PC-3 (cell line): ENCODE measurements at places on chromosomes 5 and 9. TPM values are rescaled to one million over a fixed set of nuclear protein-coding genes. Genes with fewer than 3 reads are reported as not detected.

The PMPCA gene
- total RNA-seq: 44.3 and 54.9 TPM in 2 replicates

The AQP7 gene
- not detected in 2 replicates for total RNA-seq

The KIF4B gene
- total RNA-seq: not detected in 2 replicates

The SPATA31A3 gene
- total RNA-seq: not detected in 2 replicates

The FAM120AOS gene
- 37.6 and 39.8 TPM in 2 replicates for total RNA-seq

GRCh38 chr5:44809956-44810420, 1.2 kb downstream of the MRPS30 start:
- peaks cover 29% of the 10 kb centered on the region for H3K4me1 ChIP-seq
- no peak for DNase-seq
- no peaks in the 10 kb centered on the region for H3K27me3 ChIP-seq
- peak overlapping the region; percentile 51; the same call in 1 of the 2 replicates for H3K27ac ChIP-seq
- peaks cover 40% of the 10 kb centered on the region for H3K36me3 ChIP-seq

DNA sequence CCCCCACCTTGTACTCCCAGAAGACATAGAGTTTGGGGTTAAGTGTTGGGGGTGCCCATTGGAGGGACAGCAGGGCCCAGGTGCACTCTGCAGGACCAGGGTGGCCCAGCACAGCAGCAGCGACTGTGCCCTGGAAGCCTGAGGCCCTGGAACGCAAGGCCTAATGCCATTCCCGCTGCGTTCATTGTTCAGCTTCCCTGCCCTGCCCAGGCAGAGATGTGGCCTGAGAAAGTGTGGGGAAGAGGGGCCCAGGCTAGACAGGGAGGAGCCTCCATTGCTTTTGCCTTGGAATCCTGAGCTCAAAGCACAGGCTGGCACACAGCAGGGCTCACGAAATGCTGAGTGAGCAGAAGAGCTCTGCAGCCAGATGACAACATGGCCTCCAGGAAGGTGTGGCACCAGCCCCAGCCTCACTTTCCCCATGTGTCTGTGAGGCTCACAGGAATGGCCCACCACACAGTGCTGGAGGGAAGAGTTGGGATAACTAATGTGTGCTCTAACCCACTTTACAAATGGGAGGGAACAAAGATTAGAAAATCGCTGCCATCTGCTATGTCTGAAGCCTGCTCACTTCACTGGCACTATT, 19.4 kb downstream of the S1PR3 start:
- no peaks in the 10 kb centered on the region for H3K36me3 ChIP-seq
- no peak for DNase-seq
- H3K27ac ChIP-seq: no peak overlapping the region

GRCh38 chr5:54803471-54804011, 181.9 kb downstream of the ESM1 start:
- 0 out of 2 replicates have a peak, but pooled peaks cover 5% of the 10 kb centered on the region for H3K4me1 ChIP-seq
- H3K4me3 ChIP-seq: no peak overlapping the region
- no peaks in the 10 kb centered on the region for H3K27me3 ChIP-seq
- no peak overlapping the region for H3K27ac ChIP-seq

DNA sequence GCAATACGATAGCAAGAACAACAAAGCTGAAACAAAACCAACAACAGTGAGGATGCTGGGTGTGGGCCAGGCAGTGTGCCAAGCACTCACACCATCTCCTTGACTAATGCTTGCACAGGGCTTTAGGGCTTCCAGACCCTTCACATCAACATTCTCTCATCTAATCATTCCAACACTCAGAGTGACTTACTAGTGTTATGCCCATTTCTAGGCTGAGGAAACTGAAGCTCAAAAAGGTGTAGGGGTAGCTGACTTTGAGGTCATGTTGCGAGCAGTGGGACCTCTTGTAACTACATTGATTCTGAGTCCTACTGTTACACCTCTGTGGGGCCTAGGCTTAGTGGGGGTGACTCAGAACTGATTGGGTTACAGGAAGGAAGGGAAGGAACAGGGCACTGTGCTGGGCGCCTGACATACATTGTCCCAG, 9.7 kb downstream of the ANGPTL2 start:
- no peaks in the 10 kb centered on the region for H3K36me3 ChIP-seq
- no peak overlapping the region for H3K4me3 ChIP-seq
- peak overlapping the region; percentile 46 for H3K27ac ChIP-seq
- DNase-seq: peak; percentile 61
- no peaks in the 10 kb centered on the region for H3K27me3 ChIP-seq

DNA sequence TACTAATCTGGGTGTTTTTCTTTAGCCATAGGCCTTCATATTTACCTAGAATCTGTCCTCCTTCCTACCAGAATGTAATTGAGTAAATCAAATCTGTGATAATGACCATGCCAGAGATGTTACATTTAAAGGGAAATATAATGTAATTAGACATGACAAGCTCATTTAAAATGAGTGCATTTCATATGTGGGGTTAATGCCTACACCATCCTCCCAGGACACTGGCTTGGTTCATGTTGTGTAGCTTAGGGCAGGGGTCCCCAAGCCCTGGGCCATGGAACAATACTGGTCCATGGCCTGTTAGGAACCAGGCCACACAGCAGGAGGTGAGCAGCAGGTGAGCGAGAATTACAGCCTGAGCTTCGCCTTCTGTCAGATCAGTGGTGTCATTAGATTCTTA, 276.9 kb upstream of the DAP start:
- H3K4me3 ChIP-seq: no peak overlapping the region
- no peaks in the 10 kb centered on the region for H3K27me3 ChIP-seq
- no peak overlapping the region for H3K27ac ChIP-seq
- no peaks in the 10 kb centered on the region for H3K36me3 ChIP-seq
- DNase-seq: no peak
- no peaks in the 10 kb centered on the region for H3K4me1 ChIP-seq

DNA sequence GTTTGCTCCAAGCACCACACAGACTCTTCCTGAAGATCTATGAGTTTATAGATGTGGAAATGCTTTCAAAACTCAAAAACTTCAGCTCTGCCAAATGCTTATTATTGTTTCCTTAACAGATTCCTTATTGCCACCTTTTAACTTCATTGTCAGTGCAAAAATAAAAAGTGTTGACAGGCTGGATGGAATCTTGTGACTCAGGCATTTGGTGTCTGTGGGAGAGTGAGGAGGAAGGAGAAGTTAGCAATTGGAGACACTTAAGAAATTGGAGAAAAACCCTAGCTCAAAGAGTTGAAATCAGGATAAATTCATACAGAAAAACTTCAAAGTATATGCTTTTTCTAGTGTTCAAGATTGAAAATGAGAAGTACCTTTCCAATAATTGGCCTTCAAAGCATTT, 140.6 kb upstream of the PUM3 start:
- peaks cover 31% of the 10 kb centered on the region for H3K27me3 ChIP-seq
- DNase-seq: no peak
- no peak overlapping the region for H3K27ac ChIP-seq
- no peaks in the 10 kb centered on the region for H3K4me1 ChIP-seq
- no peak overlapping the region for H3K4me3 ChIP-seq

GRCh38 chr9:113956901-113957300, 80.8 kb downstream of the ZNF618 start:
- H3K27ac ChIP-seq: no peak overlapping the region
- no peak for DNase-seq
- H3K4me3 ChIP-seq: no peak overlapping the region
- peaks cover 29% of the 10 kb centered on the region for H3K4me1 ChIP-seq

GRCh38 chr9:3742586-3742985, 216.8 kb upstream of the RFX3 start:
- DNase-seq: no peak
- H3K27me3 ChIP-seq: no peaks in the 10 kb centered on the region
- no peaks in the 10 kb centered on the region for H3K36me3 ChIP-seq
- H3K4me3 ChIP-seq: no peak overlapping the region

GRCh38 chr9:31302620-31303418, 1081.6 kb upstream of the ACO1 start:
- no peak overlapping the region for H3K4me3 ChIP-seq
- DNase-seq: no peak
- H3K27me3 ChIP-seq: no peaks in the 10 kb centered on the region
- H3K36me3 ChIP-seq: no peaks in the 10 kb centered on the region

DNA sequence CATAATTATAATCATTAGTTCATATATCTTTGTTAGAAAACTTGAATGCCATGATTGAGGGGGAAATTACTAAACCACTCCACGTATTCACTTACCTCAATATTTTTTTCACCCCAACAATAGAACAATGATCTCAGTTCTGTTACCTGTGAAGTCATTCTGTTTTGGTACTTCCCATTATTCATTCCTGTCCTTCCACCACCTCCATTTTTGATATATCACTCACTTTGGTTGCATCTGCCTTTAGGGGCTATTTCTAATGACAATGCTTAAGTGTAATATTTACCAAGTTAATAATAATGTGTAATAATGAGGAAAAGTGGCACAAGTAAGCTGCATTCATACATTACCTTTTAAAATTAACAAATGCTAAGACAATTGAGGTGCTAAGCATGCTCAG, 218.4 kb downstream of the SPATA31D1 start:
- no peak overlapping the region for H3K27ac ChIP-seq
- peaks cover 5% of the 10 kb centered on the region; the same call in 1 of the 2 replicates for H3K4me1 ChIP-seq
- no peaks in the 10 kb centered on the region for H3K36me3 ChIP-seq
- DNase-seq: no peak

DNA sequence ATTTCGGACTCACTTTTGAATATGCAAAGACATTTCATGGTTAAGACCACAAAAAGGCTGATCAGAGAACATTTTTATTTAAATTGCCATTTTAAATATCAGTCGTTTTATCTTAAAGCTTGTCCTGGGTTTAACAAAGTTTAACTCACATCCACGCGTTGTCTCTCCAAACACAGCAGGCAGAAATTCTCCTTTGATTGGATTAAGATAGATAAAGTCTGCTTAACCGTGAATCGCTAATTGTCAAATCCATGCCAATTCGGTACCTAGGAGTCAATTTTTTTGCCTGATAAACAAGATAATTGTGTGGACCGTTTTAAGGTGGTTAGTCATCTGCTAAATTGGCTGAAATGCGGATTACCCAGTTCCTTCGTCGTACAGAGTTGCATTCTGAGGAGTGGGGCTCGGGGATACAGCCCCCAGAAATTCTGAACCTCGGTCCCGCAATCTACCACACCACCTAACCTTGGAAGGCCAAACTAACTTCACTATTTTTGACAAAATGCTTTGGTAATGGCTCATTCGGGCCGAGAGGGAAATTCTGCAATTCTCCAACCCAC, 665 bp upstream of the BTF3 start:
- peak overlapping the region; percentile 78 for H3K27ac ChIP-seq
- H3K27me3 ChIP-seq: no peaks in the 10 kb centered on the region
- H3K4me1 ChIP-seq: peaks cover 16% of the 10 kb centered on the region; the same call in 1 of the 2 replicates
- H3K36me3 ChIP-seq: peaks cover 31% of the 10 kb centered on the region
- peak overlapping the region; percentile 95 for H3K4me3 ChIP-seq

DNA sequence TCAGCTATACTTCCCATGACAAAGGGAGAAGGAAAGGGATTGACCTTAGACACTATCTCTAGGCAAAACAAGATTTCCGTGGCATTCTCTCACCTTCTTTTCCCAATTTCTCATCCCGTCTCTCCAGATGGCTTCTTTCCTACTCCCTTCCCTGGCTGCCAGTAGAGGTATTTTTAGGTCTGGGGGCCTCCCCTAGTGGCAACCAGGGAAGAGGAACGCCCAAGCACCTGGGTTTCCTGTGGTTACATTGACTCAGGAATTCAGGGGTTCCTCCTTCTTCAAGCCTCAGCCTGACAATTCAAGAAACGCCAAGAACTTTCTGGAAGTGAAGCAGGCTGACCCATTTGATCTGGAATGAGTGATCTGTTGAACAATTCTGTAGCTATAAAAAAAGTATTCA, 111.5 kb upstream of the OSMR start:
- no peaks in the 10 kb centered on the region for H3K36me3 ChIP-seq
- DNase-seq: no peak
- H3K27ac ChIP-seq: no peak overlapping the region
- H3K4me1 ChIP-seq: peaks cover 15% of the 10 kb centered on the region

- no peaks in the 10 kb centered on the region for H3K27me3 ChIP-seq
- H3K4me1 ChIP-seq: no peaks in the 10 kb centered on the region
- no peak overlapping the region for H3K27ac ChIP-seq
- no peak for DNase-seq
These were observed 22.5 kb upstream of the SHB start for GRCh38 chr9:38091310-38092199.

DNA sequence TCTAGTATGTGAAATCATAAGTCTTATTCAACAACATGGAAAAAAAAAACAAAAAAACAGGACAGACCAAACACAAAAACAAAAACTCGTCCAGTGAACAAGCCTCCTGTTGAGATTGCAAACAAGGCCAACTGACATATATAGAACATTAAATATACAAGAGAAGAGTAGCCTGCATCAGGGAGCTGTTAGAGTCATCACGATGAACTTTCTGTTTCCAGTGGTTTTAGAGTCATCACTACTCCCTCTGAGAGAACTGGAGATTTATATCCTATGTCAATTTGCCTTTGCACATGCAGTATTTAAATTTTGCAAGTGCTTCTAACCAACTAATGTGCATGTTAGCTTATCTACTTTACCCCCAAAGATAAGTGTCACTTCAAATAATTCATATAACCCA, 9.9 kb downstream of the SNCAIP start:
- H3K27ac ChIP-seq: no peak overlapping the region
- no peaks in the 10 kb centered on the region; the same call in 1 of the 2 replicates for H3K27me3 ChIP-seq
- no peak overlapping the region for H3K4me3 ChIP-seq
- no peaks in the 10 kb centered on the region for H3K36me3 ChIP-seq

DNA sequence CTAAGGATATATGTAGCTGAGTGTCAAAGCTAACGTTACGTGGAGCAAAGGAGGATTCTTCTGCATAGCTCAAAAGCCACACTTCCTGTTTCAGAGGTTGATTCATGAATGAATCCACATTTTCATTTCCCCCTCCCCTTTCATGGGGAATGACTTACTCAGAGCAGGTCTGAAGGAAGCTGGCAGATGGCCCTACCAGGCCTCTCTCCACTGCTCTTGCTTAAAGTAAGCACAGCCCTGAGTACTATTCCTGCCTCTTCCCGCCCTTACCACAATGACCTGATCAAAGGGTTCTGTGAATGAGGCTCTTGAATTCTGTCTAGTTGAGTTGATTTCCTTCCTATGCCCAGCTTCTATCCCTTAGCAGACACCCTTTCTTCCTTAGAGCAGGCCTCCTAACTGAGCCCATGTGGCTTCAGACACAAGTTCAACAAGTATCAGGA, 6.3 kb downstream of the IGIP start:
- no peaks in the 10 kb centered on the region for H3K36me3 ChIP-seq
- no peaks in the 10 kb centered on the region for H3K27me3 ChIP-seq
- peaks cover 16% of the 10 kb centered on the region for H3K4me1 ChIP-seq
- DNase-seq: peak; percentile 96

GRCh38 chr5:6087576-6087975, 290.8 kb downstream of the MED10 start:
- H3K4me3 ChIP-seq: no peak overlapping the region
- no peaks in the 10 kb centered on the region for H3K36me3 ChIP-seq
- no peak for DNase-seq
- no peaks in the 10 kb centered on the region for H3K27me3 ChIP-seq

DNA sequence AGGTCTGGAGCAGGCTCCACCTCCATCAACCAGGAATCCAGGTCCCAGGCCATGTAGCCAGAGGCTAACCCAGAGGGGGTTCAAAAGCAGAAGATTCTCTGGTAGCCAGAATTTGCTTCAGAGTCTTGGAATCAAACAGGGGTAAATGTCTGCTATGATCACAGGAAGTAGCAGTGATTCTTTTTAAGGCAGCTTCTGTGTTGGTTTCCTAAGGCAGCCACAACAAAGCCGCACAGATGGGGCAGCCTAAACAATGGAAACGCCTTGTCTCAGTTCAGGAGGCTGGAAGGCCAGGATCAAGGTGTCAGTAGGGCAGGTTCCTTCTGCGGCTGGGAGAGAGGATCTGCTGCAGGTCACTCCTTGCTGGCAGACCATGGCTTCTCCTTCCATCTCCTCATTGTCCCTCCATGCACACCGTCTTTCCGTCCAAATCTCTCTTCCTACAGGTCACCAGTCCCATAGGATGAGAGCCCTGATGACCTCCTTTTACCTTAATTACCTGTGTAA, 167.3 kb downstream of the ROR2 start:
- no peak overlapping the region for H3K27ac ChIP-seq
- H3K27me3 ChIP-seq: peaks cover 49% of the 10 kb centered on the region
- no peak for DNase-seq
- H3K4me3 ChIP-seq: no peak overlapping the region
- H3K4me1 ChIP-seq: no peaks in the 10 kb centered on the region
- H3K36me3 ChIP-seq: no peaks in the 10 kb centered on the region
